ENCODE measurements at places on chromosomes 5 and 9. TPM values are rescaled to one million over a fixed set of nuclear protein-coding genes. Genes with fewer than 3 reads are reported as not detected.

The ARL14EPL gene
- 0.07 TPM for total RNA-seq

The DDX4 gene
- 0.02 TPM for total RNA-seq

The NR2F1-AS1 gene
- 3.8 TPM for total RNA-seq

The VCAN gene
- 23.4 TPM for total RNA-seq

The GCNT1 gene
- 1.7 TPM for total RNA-seq

The PCDHA9 gene
- total RNA-seq, result not detected

The FAM221B gene
- not detected for total RNA-seq

The TEK gene
- 0.08 TPM for total RNA-seq

The MEGF10 gene
- not detected for total RNA-seq

The IL9 gene
- total RNA-seq, result not detected

The TICAM2 gene
- 1.0 TPM for total RNA-seq

The CAPSL gene
- total RNA-seq, result not detected

The PCDHB1 gene
- not detected for total RNA-seq

The SPATA31D4 gene
- total RNA-seq, result not detected

The MYO10 gene
- total RNA-seq, result 78.7 TPM

The SMIM33 gene
- total RNA-seq, result not detected

The ZFP2 gene
- 0.07 TPM for total RNA-seq

The BARHL1 gene
- total RNA-seq, result not detected

The WWC1 gene
- 92.8 TPM for total RNA-seq

The HOMER1 gene
- 5.7 TPM for total RNA-seq

The UGT3A1 gene
- not detected for total RNA-seq

The TNC gene
- total RNA-seq, result 1.2 TPM

The RELL2 gene
- 4.3 TPM for total RNA-seq

The CDH9 gene
- not detected for total RNA-seq

The CATSPER3 gene
- total RNA-seq, result 0.59 TPM

The PCDHAC1 gene
- total RNA-seq, result 1.1 TPM

The AK1 gene
- total RNA-seq, result 80.0 TPM

The PCDHB12 gene
- total RNA-seq, result not detected

The NRG2 gene
- 1.7 TPM for total RNA-seq

The DOCK2 gene
- total RNA-seq, result 2.1 TPM

The OBP2B gene
- total RNA-seq, result not detected

The UBQLN1 gene
- 128 TPM for total RNA-seq

The PLEKHG4B gene
- 0.78 TPM for total RNA-seq

The LRRC70 gene
- total RNA-seq, result 0.10 TPM

The KIF20A gene
- total RNA-seq, result 42.5 TPM

The PCDHB7 gene
- total RNA-seq, result not detected

The INSYN2B gene
- total RNA-seq, result 1.1 TPM

The COL27A1 gene
- 15.5 TPM for total RNA-seq

The SV2C gene
- total RNA-seq, result not detected

The C9orf50 gene
- not detected for total RNA-seq

The CNOT6 gene
- total RNA-seq, result 19.0 TPM

The ATP6V1G1 gene
- total RNA-seq, result 146 TPM

The SAXO1 gene
- not detected for total RNA-seq

The ADAM19 gene
- 17.6 TPM for total RNA-seq

The PCA3 gene
- not detected for total RNA-seq

The DNAH5 gene
- 1.0 TPM for total RNA-seq

The MLANA gene
- total RNA-seq, result not detected

The NUDT12 gene
- total RNA-seq, result 1.9 TPM

The TMEM250 gene
- 48.9 TPM for total RNA-seq

The FUBP3 gene
- 50.7 TPM for total RNA-seq

The SAPCD2 gene
- total RNA-seq, result 28.6 TPM

The SHISAL2B gene
- not detected for total RNA-seq

The NR5A1 gene
- not detected for total RNA-seq

The ANKRD18B gene
- 6.0 TPM for total RNA-seq

All from A549 treated with CpdA at 1 μM for 4 hours (cell line).